SHP77 treated with DMSO at 0.1 percent for 48 hours (cell line): ENCODE measurements at places on chromosomes 1 and 21.
A peak's percentile ranks its signal among the peaks of the same experiment; 100 is the strongest.

DNA sequence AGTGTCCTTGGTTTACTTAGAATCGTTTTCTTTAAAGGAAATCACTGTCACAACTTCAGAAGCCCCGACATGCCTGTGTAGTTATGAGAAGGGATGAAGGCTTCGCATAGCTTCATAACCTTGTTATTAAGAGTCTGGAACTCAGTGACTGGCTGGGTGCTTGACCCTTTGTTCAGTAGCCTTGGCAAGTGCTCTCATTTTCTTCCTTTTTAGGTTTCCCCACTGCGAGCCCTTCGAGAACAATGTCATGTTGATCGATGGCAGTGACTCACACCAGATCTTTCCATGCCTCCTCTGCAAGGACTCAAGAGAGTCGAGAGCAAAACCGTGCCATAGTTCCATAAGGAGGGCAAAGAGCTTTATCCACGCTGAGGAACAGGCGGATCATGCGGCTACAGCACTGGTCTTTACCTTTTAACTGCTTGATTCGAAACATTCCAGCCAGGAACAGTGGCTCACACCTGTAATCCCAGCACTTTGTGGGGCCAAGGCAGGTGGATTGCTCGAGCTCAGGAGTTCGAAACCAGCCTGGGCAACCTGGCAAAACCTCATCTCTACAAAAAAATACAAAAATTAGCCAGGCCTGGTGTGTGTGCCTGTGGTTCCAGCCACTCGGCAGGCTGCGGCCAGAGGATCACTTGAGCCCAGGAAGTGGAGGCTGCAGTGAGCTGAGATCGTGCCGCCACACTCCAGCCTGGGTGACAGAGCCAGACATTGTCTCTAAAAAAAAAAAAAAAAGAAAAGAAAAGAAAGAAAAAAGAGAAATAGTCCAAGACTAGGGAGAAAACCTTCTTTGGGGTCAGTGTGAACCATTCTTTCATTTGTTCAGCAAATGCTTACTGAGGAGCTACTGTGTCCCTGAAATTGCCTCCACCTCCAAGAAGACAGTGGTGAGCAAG, 95.4 kb upstream of the ERRFI1 start:
- no peak for DNase-seq

GRCh38 chr21:44986471-44987291, 46.9 kb downstream of the SLX9 start:
- no peak for DNase-seq

DNA sequence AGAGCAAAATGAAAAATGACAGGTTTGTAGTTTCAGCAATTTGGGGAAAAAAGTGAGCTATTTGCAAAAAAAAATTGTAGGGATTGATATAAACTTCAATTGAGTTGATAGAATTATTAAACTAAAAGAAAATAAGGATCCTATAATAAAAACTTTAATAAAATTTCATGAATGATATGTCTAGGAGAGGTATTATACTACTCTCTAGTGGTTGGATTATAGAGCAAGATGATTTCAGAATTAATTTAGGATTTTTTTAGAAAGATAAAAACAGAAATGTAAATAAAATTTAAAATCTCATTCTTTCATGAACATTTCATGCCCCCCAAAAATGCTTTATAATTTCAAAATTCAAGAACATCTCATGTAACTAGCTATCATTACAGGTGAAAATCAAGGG, 430.4 kb downstream of the DSCAM start:
- no peak for DNase-seq

DNA sequence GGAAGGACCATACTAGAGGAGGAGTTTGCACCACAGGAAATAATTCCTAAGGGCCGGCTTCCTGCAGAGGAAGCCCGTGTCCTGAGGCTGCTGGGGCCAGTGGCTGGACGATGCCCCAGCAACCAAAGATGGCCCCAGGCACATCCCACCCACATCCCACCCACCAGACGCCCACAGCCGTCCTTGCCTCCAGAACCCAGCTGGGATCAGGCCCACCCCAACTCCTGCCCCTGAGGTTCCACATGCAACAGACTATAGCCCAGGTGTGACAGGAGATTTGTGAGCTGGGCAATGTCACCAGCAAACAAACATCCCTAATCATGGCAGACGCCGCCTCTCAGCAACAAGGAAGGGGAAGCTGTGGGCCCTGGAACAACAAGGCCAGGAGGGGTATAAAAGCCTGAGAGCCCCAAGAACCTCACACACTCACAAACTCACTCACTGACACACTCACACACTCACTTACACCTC, at the start of gene KRTAP10-9:
TSS of gene KRTAP10-9 (plus strand) at position 421 of the 471 bp plus-strand sequence. CDS start 79 bp downstream, outside the sequence.
- no peak for DNase-seq

GRCh38 chr1:241706257-241706656, 54.2 kb downstream of the WDR64 start:
- no peak for DNase-seq

GRCh38 chr1:239067480-239067879, 318.9 kb upstream of the CHRM3 start:
- DNase-seq, result no peak

GRCh38 chr1:27660300-27660835, 11.6 kb downstream of the IFI6 start:
- DNase-seq, result no peak

GRCh38 chr21:33325222-33326067, 675 bp downstream of the IFNAR1 start:
- no peak for DNase-seq

DNA sequence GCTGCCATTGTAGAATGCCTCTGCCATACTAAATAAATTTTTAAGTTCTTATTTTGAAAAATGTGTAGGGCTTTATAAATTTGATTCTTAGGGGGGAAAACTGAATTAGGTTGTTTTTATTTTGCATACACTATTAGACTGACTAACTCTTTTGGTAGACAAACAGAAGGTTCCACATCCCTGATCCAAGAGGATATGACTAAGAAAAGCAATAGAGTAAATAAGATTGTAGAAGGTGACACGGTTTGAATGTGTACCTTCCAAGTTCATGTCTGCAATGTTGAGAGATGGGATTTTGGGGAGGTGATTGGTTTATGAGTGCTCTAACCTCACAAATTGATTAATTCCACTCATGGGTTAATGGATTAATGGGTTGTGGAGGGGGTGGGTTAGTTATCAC, 127.9 kb downstream of the GLUL start:
- no peak for DNase-seq

GRCh38 chr1:15168479-15168878, 14.9 kb downstream of the TMEM51 start:
- no peak for DNase-seq

GRCh38 chr1:19033515-19033839, 77.0 kb upstream of the IFFO2 start:
- DNase-seq, result no peak

GRCh38 chr1:6500544-6501278, 9.2 kb upstream of the PLEKHG5 start:
- DNase-seq, result no peak

DNA sequence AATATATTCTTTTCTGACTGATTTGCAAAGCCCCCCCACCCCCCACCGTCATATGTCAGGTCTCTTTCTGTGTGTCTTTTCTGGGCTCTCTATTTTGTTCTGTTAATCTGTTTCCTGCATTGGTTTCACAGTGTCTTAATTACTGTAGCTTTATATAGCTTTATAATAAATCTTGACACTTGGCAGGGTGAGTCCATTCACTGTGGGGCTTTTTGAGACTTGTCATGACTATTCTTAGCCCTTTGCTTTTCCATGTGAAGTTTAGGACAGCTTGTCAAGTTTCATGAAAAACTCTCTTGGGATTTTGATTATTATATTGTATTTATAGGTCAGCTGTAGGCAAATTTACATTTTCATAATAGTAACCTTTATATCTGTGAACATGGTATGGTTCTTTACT, 50.4 kb downstream of the MIGA1 start:
- no peak for DNase-seq

DNA sequence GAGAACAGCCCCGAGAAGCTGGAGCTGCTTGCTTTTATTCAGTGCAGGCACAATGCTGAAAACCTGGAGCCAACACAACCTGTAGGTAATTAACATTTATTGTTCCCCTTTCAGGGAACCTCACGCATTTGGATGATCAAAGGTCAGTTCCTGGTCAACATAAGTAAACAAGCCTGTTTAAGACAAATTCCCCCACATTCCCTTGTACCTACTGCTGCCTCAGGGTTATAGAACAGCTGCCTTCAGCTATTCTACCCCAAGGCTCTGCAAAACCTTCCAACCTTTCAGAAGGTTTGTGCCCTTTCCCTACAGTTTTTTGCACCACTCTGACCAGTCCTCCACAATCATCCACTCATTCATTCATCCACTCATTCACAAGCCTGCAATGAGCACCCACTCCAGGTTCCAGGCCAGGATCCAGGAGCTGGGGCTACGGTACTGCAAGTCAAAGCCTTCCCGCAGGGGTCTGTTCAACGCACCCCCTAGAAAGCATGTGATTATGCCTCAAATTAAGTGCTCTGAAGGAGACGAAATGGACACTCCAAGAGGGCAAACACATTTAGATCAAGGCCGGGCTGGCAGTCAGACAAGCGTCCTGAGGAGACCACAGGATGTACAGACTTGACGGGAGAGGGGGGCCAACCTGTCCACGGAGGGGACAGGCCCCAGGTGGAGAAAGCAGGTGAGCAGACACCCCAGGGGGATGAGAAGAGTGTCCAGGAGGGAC, 683.9 kb downstream of the MATN1 start:
- DNase-seq, result no peak

DNA sequence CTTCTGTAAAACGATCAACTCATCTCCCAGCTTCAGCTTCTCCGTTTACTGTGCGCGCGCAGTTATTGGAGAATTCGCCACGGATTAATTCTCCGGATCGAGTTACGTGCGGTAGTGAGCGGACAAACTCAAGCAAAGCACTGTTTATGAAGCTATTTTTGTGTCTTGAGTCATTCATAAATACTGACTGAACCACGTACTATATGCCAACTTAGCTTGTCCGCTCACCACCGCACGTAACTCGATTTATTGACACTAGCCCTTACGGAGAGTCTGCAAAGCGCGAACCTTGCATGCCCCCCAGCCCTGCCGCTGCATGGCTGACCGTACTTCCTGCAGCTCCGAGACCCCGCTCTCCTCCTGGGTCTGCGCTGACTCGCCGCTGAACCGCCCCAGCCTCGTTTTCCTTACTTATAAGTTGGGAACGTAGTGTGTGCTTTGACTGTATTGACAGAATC, 773 bp downstream of the CHD1L start:
- no peak for DNase-seq

DNA sequence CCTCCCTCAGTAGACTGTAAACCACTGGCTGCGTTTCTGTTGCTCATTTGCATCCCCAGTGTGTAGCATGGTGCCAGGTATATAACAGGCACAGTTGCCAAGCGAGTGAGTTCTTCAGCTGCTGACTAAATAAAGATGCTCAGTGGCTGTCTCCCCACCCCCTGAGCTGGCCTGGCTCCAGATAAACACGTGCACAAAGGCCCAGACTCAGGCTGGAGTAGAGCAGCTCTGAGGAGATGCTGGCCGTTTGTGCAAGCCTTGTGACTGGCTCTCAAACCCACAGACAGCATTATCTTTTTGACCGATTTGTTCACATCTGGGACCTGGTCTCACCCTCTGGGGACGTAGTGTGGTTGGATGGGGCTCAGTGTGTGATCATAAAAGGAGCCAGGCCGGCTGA, 7.1 kb downstream of the CHRNB2 start:
- peak; percentile 26 for DNase-seq

- no peak for DNase-seq
Observed at GRCh38 chr1:7565099-7565750, 205.9 kb upstream of the VAMP3 start.

DNA sequence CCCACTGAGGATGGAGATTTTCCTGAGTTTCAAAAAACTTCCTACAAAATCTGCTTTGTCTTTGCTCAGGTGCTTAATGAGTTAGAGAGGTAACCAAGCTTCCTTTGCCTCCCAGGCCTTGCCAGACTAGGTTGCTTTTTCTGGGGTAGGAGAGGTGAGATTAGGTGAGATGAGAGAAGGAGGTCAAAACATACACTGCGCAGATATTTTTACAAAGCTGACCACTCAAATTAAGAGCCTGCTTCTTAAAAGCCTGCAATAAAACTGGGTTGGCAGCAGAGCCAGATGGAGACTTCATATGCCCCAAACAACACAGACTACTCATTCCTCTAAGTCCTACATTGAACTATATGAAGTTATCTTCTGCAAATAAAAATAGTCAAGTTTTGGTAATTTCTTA, 352.5 kb downstream of the NUF2 start:
- no peak for DNase-seq

DNA sequence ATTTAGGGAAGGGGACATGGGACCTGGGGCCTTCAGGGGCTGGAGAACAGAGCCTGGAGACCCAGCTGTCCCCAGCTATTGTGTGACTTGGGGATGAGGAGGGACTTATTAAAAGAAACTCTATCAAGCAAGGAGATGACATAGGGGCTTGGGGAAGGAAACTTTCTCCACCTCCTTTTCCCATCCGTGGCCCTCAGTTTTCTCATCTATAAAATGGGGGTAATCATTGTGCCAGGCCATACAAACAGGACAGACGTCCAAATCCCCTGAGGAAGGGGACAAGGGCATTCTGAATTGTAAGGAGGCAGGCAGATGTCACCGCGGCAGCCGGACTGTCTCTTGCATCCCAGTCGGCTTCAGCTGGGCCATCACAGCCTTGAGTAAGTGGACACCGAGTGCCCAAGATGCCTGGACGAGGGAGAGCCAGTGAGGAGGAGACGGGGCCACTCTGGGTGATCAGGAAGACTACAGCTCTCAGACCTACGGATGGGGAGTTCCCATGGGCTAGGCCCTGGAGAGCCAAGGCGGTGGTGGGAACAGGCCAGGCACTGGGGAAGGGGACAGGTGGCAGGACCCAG, 1.9 kb downstream of the FBXO2 start:
- no peak for DNase-seq

DNA sequence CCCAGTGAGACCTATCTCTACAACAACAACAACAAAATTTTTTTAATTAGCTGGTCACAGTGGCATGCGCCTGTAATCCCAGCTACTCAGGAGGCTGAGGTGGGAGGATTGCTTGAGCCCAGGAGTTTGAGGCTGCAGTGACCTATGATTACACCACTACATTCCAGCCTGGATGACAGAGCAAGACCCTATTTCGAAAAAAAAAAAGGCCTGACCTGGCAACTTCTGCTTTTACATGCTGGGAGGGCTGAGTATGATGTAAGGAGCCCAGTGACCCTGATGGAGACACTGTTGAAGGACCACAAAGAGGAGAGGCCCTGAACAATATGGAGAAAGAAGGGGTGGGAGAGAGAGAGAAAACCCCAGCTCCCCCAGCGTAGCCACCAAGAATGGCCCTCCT, 9.2 kb upstream of the VPS26C start:
- DNase-seq, result no peak

GRCh38 chr21:26954662-26955121, 12.2 kb downstream of the ADAMTS5 start:
- no peak for DNase-seq

- no peak for DNase-seq
Observed at GRCh38 chr1:183239793-183240525, 53.9 kb downstream of the LAMC2 start.

GRCh38 chr1:162021124-162021523, 2.5 kb downstream of the OLFML2B start:
- no peak for DNase-seq

GRCh38 chr1:110229348-110230001, 19.4 kb downstream of the KCNC4 start:
- no peak for DNase-seq
